ENCODE measurements at places on chromosomes 5 and 9.

DNA sequence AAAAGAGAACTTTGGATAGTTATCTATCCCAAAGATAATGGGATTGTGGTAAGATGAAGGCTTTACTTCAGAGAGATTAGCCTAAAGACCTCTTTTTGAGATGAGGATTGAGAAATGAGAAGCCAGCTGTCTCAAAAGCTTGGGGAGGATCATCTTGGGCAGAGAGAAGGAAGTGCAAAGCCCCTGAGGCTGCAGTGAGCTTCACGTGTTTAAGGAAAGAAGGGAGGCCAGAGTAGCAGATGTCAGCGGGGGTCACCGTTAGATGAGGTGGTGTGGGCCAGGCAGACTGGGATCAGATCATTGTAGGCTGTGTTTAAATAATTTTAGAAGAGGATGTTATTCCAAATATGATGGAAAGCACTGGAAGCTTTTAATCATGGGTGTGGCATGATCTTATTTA, 270.1 kb downstream of the ARHGEF28 start:
- DNase-seq: no peak

GRCh38 chr9:93172666-93173364, 11.1 kb upstream of the WNK2 start:
- no peak for DNase-seq

DNA sequence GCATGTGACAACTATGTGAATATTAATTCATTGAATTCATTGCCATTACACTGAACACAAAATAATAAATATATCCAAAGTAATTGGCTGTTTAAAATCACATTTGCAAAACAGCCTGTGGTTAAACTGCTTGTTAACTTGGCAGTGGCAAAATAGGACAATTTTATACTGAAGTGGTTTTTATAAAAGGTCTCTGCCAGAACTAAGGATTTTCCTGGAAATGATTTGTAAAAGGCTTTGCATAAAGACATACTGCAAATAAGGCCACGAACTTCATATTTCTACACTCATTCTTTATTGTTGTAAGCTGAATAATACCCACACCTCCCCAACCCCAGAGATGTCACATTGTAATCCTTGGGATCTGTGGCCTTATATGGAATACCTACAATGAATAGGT, 370.3 kb upstream of the RGMB start:
- no peak for DNase-seq

DNA sequence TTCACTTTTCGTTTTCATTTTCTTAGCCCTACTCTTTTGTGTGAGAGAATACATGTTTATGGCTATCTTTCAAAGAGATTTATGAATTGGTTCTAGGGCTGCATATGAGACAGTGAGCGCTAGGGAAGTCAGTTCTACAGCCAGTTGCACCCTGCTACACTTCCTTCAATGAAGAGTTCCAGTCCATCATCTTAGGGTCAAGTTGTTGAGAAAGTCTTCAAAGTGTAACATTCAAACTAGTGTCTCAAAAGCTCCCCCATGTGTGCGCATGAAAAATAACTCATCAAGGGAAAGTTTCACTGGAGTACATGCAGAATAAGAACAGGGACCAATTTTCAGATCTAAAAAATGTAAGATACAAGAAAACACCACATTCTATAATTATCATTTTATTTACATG, 317.2 kb downstream of the DEPDC1B start:
- no peak for DNase-seq

DNA sequence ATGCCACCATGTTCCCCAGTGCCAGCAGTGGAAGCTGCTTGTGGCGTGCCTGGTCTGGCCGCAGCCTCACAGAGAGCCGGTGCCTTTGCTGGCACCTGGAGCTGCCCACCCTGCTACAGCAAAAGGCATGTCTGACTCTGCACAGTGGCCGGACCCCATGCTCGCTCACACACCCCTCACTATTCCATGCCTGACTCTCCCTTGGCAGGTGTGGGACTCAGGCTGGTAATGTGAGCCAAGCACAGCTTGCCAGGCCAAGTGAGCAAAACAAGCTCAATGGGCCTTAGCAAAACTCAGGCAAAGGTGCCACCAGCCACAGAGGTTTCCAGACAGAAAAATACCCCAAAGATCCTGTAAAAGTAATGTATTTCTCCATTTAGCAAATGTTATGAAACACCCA, 15.5 kb downstream of the GNA14 start:
- no peak for DNase-seq

DNA sequence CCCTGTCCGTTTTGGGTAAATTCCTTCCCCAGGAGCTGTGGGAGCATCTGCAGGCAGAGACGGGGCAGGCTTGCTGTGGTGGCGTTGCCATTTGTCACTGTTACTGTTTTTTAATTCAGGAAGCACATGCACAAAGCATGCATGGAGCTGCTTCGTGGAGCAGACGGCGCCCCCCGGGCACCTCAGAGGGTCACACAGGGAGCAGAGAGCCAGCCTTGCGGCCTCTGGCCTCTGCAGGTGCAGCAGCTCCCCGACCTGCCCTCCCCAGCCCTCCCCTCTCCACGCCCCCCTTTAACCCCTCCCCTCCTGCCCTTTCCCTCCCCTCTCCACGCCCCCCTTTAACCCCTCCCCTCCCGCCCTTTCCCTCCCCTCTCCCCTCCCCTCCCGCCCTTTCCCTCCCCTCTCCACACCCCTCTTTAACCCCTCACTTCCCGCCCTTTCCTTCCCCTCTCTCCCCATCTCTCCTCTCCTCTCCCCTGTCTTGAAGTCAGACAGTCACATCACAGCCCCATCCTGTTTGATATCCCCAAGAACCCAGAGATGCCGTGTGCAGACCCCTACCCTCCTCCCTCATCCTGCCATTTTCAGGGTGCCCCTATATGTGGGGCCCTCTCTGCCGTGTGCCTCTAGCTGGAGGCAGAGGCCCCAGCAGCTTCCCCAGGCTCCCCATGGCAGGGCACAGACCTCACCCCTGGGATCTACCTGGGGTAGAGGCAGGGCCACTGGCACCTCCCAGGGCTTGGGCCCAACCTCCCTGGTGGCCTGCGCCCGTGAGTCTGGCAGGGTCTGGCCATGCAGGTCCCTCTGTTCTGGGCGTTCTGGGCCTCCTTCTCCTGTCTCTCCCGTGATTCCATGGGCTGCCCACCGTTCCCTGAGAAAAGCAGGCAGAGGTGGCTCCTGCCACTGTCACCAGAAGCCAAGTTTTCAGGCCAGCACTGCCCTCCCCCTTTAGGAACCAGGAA, 29.6 kb upstream of the UBAC1 start:
- DNase-seq: peak; percentile 67

GRCh38 chr5:87916320-87916719, 352.3 kb downstream of the TMEM161B start:
- no peak for DNase-seq

DNA sequence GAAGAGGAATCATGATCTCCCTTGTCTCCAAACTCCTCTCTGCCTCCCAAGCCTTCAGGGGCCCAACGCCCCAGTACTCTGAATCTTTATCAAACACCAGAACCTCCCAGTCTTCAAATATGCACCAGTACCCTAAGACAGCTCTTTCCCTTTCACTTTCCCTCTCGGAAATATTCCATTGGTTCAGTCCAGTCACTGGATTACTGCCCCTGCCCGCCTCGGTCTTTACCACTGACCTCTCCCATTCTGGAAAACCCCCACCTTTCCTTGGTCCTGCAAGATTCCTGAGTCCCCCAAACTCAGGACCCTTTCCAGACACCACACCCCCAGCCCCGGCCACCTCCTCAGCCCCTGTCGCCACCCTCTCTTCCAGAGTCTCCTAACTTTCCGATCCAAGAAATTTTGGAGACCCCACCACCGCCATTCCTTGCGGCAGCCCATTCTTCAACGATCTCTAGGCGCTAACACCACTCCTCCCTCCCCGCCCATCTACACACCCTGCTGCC, 674 bp downstream of the C5orf15 start:
- DNase-seq: no peak

DNA sequence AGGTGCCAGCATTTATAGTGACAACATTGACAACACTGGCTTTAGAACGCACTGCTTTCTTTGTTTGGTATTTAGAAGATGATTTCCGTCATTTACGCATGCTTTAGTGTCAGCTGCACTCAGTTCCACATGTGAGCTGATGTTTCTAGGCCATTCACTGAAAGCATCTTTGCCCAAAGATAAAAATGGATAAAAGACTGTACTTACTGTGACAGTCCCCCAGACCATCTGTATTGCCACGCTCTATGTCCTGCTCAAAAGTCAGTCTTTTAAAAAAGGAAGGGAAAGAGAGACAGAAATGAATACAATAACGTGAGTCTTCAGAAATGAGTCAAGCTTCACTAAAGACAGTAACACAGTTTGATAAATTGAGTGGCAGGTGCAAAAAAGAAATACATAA, 99.3 kb downstream of the SEMA6A start:
- DNase-seq: no peak

GRCh38 chr9:14405176-14405706, 91.3 kb upstream of the NFIB start:
- no peak for DNase-seq

DNA sequence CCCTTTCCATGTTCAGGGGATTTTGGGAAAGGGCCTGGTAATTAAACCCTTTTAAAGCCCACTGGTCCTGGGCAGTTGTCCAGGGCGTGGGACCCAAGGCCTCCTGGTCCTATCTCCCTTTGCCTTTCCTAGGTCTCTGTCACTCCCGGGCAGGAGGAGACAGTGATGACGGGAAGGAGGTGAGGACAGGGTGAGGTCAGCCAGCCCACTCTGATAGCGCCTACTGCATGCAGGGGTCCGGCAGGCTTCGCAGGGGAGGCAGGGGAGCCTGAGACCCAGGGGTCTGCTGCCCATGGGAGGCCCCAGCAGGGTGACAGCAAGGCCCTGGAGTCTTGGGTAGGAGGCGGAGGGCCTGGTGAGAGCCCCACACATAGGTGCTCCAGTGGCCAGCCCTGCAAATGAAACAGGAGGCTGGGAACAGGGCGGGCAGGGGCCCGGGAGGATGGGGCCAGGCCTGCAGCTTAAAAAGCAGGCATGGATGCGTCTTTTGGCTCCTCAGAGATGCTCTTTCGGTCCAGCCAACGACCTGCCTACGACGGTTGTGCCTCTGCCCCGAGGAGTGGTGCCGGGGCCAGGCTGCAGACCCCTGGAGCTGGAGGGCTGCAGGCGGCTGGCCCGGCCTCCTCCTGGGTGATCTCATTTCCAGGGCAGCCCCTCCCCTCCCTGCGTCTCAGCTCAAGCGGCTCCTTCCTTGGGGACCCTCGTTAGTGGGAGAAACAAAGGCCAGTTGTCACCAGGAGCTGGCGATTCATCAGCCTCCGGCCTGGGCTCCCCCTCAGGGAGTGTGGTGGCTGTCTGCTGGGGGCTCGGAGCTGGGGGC, 6.7 kb upstream of the RXRA start:
- no peak for DNase-seq

GRCh38 chr5:56346044-56346710, 113.0 kb upstream of the ANKRD55 start:
- DNase-seq: no peak

DNA sequence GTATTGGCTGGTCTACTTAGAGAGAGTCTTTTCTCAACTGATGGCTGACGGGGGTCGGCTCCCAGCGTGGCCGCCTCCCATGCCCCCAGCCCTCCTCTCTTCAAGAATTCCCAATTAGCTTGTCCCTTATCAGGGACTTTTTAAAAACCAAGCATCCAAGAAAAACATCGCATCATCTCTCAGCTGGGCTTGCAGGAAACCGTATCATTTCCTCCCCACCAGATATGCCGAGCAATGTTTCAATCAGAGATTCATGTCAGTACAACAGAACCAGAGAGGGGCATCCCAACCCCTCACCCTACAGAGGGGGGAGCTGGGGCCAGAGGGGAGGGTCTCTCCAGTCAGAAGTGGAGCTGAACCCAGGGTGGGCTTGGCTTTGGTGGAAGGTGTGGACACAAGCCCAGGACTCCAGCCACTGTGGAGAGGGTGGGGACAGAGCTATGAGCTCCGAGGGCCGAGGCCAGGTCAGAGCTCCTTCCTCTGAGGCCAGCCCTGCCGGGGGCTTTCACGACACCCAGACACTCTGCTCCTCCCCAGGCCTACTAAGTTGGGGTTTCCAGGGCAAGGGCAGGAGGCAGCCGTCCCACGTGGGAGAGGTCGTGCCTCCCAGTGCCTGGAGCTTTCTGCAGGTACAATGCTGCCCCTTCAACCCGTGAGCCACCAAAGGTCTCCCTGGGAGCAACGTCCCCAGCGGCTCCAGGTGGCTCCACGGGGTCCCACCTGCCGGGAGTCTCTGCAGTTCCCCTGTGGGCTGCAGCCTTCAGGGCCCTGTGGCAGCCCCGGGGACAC, 39.0 kb upstream of the TMEM250 start:
- no peak for DNase-seq

DNA sequence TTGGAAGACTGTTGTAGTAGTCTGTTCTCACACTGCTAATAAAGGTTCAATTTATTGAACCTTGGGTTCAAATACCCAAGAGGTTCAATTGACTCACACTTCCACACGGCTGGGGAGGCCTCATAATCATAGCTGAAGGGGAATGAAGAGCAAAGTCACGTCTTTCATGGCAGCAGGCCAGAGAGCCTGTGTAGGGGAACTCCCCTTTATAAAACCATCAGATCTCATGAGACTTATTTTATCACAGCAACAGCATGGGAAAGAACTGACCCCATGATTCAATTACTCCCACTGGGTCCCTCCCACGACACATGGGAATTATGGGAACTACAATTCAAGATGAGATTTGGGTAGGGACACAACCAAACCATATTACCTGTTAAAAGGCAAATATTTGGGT, 268.2 kb downstream of the TMEM167A start:
- no peak for DNase-seq

DNA sequence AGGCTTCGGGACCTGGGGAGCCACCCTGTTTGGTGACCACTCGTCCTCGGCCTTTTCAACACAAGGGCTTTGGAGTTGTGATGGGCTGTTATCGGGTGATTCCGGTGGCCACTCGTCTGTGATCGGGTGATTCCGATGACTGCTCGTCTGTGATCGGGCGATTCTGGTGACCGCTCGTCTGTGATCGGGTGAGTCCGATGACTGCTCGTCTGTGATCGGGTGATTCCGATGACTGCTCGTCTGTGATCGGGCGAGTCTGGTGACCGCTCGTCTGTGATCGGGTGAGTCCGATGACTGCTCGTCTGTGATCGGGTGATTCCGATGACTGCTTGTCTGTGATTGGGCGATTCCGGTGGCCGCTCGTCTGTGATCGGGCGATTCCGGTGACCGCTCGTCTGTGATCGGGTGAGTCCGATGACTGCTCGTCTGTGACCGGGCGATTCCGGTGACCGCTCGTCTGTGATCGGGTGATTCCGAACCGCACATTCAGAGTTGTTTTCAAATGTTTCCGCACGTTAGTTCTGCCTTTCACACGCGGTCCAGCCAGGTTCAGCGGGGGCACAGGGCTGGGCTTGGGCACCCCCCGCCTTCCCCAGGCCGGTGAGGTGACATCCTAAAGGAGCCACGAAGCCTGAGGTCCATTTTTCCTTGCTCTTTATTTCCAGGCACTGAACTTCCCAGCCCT, 30.3 kb downstream of the TPPP start:
- DNase-seq: no peak

- DNase-seq: no peak
Measured at GRCh38 chr9:114908104-114908622, 22.2 kb downstream of the TNFSF8 start.

GRCh38 chr9:18675332-18675731, 201.4 kb downstream of the ADAMTSL1 start:
- DNase-seq: no peak

Data from effector CD8-positive, alpha-beta T cell (primary cell).